NB4 (cell line): ENCODE measurements at places on chromosomes 12 and 14.

GRCh38 chr14:74691456-74691855 is 21.4 kb downstream of the AREL1 start:
- DNase-seq = no peak

GRCh38 chr12:50107416-50108268 is 3.8 kb downstream of the GPD1 start:
- DNase-seq = no peak

GRCh38 chr14:21072031-21072473 is 1.9 kb downstream of the ARHGEF40 start:
- peak; percentile 95 for DNase-seq

DNA sequence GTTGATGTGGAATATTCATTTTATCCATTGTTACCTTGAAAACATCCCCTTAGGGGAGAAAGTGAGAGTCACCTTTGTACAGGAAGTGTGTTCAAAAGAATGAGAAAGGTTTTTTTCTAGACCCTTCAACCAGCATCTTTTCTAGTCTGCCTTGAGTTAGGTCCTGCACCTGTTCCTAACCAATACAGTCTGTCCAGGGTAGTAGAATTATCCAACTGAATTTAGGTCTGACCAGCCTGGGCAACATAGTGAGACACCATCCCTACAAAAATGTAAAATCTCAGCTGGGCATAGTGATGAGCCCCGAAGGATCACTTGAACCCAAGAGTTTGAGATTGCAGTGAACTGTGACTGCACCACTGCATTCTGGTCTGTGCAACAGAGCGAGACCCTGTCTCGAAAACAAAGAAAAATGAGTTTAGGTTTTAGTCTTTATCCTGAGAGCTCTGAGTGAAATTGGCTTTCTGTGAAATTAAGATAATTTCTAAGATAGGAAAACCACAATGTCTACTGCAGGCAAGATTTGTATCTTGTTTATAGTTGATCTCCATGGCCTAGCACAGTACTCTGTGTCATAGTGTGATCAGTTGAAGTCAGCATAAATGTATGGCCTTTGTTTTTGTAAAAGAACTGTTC is 25.2 kb downstream of the ARHGAP5 start:
- no peak for DNase-seq

DNA sequence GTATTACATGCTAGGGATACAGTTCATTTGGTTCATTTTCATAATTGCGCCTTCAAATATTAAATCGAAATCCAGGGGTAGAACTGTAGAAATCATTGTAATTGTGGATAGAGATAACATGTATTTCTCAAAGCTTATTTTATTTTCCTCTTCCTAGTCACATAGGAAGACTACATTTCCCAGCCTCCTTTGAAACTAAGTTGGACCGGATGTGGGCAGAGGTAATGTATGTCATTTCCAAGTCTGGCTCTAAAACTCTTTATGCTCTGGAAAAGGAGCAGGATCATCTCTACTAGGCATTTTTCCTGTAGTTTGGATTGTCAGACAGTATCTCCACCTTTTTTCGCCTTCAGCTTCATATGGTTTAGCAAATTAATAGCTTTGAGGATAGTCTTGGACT is 70.1 kb upstream of the CRY1 start:
- DNase-seq = no peak

- no peak for DNase-seq
Measured at GRCh38 chr12:79776111-79776510, 85.3 kb upstream of the PAWR start.

DNA sequence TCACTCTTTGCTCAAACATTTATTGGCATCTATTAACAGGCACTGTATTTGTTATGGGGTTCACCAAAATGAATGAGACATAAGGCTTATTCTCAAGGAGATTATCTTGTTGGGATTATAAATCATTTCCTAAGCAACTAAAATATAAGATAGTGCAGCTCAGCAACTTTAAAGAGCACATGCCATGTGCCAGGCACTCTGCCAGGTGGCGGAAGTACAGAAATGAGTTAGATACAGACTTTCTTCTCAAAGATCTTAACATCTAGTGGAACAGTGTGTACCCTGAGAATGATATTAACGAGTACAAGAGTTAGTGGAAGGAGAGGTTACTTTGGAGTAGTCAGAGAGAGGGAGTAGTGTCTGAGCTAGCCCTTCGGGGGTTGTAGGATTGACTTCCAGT is 28.4 kb upstream of the TOMM20L start:
- no peak for DNase-seq

- no peak for DNase-seq
Measured at GRCh38 chr14:99122521-99123125, 149.4 kb downstream of the BCL11B start.

DNA sequence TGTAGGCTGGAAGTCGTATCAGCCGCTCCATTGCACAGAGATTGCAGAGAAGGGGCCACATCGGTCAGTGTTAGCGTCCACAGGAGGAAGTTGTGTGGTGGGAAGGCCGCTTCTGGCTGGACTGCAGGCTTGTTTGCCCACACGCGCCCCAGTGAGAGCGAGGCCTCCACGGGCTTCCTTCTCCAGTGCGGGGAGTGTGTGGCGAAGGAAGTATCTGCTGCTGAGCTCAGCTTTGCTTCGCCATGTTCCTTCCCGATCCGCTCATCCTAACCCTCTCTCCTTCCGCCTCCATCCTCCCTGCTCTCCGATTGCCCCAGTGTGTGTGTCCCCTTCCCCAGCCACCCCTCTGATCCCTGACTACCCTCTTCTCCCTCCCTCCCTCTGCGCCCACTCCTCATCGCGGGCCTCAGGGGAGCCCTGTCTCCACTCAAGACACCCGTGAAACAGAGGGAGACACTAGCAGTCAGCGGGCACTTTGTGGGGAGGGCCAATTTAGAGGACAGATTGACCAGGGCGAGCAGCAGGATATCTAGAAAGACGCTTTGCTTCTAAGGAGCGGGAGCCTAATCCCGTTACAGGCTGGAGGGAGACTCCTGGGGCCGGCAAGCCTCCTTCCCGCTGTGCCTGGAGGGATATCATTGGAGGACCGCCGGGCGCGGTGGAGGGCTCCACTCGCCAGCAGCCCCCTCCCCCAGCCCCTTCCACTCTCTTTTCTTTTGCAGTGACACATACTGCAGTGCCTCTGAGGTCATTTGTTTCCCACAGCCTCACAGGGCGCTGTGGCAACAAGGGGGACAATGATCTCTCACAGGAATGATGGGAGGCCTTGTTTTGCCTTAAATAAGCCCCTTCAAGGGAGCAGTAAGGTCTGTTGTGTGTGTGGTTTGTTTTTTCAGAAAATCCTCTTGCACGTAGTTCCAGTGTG is 428.8 kb downstream of the ZFP36L1 start:
- no peak for DNase-seq

DNA sequence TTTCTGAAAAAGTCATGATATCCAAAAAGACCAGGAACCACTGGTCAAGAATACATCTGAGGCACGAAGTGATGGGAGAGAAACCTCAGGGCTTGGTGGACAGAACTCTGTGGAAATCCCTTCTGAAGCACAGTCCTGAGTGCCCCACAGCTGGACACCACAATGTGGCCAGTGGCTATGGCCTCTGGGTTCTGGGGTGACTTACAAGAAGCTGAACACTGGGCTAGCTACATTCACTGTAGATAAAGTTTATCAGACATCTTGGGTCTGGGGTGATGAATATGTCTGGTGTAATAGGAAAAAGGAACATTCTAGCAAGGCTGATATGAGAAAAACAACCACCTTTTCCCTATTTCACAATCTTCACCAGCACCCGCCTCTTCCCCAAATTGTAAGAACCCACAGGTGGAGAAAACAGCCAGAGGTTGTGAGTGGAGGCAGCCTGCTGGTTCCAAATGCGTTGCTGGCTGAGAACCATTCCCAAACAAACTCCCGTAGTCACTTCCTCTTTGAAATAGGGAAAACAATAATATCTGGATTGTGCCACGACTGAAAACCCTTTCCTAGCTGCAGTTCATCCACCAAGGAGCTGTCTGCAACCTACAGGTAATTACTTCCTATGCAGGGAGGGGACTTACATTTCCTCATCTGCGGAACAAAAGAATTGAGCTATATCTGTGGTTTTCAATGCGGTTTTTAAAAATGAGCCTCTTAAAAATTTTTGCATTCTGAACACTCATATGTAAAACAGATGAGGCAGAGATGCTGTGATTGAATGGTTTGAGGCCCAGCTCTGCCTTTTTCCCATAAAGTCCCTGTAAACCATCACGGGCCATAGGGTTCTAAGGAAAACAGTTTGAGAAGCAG is 193.6 kb downstream of the SLC41A2 start:
- peak; percentile 68 for DNase-seq

DNA sequence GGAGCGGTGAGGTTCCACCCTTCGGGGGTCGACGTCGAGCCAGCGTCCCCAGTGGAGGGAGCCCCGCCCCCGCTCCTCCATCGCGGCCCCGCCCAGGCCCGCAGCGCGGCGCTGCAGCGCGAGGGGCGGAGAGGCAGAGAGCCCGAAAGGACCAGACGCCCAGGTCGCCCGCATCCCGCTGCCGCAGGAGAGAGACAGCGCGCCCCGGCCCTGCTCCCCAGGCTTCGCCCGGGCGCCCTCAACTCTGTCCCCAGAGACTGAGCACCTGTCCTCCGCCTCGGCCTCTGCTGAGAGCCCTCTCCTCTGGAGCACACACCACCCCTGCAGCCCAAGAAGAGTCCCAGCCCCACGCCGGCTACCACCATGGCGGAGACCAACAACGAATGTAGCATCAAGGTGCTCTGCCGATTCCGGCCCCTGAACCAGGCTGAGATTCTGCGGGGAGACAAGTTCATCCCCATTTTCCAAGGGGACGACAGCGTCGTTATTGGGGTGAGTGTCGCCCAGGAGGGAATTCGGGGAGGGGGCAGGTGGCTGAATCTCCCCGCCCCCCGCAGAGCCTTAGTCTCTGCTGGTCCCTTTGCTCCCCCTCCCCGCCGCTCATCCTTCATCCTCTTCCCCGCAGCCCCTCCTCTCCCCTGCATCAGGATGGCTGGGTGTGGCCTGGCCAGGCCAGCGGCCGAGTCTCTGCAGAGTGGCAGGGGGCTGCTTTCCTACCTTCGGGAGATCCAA is at the start of gene KIF5A:
TSS of gene KIF5A (plus strand) at position 136 of the 732 bp plus-strand sequence. CDS start at position 364, 228 bp downstream.
- no peak for DNase-seq

DNA sequence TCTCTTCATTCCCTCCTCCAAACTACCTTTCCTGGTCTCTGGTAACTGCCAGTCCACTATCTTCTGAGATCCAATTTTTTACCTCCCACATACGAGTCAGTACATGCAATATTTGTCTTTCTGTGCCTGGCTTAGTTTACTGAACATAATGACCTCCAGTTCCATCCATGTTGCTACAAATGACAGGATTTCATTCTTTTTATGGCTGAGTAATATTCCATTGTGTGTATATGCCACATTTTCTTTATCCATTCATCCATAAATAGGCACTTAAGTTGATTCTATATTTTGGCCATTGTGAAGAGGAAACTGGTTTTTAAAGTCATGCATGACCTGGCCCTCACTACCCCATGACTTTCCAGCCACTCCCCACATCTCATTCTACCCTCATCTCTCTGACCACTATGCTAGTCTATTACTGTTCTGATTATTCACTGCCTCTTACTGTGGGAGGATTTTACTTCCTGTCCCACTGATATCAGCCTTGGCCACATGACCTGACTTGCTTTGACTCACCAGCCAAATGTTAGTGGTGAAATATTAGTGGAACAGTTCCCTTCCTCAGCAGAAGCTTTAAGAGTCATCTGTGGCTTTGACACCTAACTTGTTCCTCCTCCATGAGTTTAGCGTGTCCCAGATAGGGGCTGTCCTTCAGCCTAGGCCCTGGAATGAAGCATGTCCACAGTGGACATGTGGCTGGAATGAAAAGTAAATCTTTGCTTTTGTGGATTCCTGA is 52.2 kb downstream of the GOLGA5 start:
- DNase-seq = peak; percentile 81

DNA sequence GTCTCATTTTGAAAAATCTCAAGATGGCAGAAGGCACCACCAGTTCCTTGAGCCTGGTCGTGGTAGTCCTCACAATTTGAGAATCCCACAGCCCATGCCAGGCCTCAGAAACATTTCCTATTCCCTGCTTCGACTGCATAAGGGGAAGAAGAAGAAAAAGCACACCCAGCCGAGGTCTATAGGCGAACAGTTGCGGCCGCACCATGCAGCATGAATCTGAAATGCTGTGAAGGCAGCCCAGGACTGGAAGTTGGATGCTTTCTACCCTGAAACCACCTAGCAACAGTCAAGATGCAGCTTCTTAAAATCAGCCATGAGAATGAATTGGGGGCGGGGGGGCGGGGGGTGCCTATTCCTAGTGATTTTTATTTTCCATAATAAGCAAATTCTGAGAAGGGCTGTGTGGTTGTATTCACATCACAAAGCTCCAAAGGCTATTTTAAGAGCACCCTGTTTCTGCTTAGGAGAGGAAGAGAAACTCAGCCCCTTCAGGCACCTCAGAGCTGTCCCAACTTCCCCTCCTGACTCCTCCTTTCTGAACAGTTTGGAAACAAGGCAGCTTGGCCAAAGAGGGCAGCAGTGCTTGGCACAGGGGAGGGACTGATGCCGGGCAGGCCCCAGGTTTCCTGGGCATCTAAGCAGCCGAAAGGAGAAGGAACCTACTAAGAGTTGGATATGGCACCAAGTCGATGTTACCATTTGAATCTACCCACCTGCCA is 172.5 kb upstream of the FOXN3 start:
- peak; percentile 18 for DNase-seq

- peak; percentile 85 for DNase-seq
Measured at GRCh38 chr14:81162941-81163340, 57.8 kb downstream of the GTF2A1 start.

GRCh38 chr12:95393191-95393790 is 80.7 kb upstream of the METAP2 start:
- DNase-seq = no peak

DNA sequence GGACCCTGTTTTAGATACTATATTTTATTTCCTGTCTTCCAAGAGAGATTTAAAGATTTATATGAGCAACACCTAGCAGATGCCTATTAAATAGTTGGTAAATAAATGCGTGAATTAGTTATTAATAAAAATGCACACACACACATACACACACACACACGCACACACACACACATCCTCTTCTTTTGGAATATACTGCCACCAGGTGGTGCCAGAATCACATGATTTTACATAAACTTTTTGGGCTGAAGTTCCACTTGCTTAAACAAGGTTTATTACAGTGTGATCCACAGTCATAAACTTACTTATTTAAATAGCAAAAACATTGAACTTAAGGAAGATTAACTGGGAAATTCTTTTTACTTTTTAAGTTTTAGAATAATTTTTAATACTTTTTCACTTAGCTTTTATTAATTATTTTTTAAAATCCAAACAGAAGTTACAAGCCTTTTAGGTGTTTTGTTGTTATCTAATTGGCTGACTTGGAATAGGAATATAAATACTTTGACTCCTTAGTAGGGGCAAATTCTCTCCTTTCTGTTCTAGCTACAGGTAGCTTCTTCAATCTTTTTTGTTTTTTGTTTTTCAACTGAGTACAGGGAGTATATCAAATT is 17.5 kb downstream of the RAD51B start:
- DNase-seq = peak; percentile 68

GRCh38 chr12:124498275-124499189 is 68.9 kb downstream of the NCOR2 start:
- DNase-seq = no peak

DNA sequence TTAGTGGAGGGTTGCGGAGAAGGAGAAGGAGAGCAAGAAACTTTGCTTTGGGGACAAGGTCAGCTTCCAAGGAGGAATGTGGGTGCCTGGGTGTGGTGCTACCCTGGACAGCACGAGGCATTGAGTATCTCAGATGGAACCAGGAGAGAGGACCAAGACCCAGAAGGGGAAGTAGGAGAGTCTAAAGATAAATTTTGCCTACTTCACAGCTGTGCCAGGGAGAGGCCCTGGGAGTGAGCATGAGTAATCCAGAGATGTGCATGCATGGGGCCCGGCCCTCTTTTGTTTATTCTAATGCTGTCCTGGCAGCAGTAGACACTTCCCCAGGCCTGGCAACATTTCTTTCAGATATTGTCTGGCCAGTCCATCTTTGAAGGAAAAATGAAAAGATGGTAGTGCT is 49.5 kb upstream of the GNPNAT1 start:
- DNase-seq = peak; percentile 7
